ENCODE measurements at places on chromosomes 4 and X.

DNA sequence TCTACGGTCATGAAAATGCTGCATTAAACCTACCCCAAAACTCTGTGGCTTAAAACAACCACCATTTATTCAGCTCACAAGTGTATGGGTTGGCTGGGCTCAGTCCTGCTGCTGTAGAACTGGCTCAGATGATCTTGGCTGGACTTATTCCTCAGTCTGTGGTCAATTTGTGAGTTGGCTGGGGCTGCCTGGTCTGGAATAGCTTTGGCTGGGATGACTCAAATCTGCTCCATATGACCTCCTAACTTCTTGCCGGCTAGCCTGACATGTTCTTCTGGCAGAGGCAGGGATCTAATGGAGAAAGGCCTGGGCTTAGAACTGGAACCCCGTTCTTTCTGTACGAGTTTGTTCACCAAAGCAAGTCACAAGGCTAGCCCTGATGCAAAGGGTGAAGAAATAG is 71.7 kb downstream of the CFAP299 start:
- DNase-seq: no peak

- no peak for DNase-seq
These were observed 52.8 kb downstream of the P2RY10 start for GRCh38 chrX:78997870-78998558.

DNA sequence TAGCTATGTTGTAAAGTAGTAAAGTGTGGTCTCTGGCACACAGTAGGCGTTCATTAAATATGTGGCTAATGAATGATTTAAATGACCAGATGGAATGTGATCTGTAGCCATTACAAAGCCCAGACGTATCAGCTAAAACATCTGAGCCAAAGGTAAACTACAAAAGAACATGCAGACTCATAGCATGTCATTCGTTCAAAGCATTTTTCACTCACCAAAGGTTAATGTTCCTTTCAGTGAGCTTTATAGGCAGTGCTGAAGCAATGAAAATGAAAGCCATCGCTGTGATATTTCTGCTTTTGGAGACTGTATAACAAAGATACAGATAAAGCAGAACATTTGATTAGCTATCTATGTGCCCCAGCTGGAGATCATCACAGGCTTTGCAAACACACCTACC is 50.5 kb downstream of the F9 start:
- no peak for DNase-seq

DNA sequence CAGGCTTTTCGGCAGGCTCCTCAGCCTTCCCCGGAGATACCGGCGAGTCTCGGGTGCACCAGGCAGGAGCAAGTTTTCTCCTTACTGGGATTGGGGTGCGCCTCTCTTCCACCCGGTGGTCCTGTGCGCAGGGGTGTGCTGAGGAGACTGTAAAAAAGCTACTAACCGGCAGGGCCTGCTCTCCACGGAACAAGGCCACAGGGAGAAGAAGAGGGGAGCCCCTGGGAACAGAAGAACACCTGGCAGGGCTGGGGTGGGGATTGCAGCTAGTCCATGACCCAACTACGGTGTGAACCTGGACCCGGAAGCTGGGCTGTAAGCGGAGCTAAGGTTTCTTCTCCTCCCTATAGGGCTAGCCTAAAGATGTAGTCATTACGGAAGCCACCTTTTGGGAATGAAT is 17.7 kb upstream of the ZIC3 start:
- no peak for DNase-seq

DNA sequence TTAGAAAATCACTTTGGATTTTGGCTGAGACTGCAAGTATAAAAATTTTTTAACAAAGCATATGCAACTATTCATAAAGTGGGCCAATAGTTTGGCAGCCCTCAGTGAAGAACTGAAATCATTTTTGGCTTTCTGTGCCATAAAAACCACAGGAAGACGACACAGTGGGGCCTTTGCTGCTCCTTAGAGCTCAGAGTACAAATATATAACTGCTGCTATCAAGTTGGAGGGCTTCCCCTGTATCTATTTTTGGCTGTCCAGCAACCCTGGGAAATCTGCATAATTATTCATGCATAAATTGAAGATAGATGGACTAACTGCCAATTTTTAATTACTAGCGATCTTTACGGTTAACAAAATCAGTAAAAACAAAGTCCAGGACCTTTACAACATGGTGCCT is 51.5 kb upstream of the FTHL17 start:
- no peak for DNase-seq

DNA sequence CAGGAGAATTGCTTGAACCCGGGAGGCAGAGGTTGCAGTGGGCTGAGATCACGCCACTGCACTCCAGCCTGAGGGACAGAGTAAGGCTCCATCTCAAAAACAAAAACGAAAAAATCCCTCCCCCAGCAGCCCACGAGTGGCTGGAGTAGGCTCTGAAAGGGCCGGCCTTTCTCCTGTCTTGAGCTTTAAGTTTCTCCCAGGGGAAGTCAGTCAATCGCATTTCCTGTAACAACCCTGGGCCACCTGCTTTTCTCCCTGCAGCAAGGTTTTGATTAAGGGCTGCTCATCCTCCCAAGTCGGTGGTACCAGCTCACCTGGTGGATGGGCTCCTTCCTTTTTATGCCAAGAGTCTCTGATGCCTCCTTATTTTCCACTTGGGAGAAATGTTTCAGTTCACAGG is 2.0 kb upstream of the NYX start:
- no peak for DNase-seq

- no peak for DNase-seq
These were observed 86.8 kb upstream of the ETNPPL start for GRCh38 chr4:108849611-108850168.

GRCh38 chrX:130083107-130083490 is 27.2 kb downstream of the ELF4 start:
- DNase-seq: no peak

- DNase-seq: peak; percentile 24
These were observed 110.5 kb downstream of the ANXA3 start for GRCh38 chr4:78661921-78662521.

DNA sequence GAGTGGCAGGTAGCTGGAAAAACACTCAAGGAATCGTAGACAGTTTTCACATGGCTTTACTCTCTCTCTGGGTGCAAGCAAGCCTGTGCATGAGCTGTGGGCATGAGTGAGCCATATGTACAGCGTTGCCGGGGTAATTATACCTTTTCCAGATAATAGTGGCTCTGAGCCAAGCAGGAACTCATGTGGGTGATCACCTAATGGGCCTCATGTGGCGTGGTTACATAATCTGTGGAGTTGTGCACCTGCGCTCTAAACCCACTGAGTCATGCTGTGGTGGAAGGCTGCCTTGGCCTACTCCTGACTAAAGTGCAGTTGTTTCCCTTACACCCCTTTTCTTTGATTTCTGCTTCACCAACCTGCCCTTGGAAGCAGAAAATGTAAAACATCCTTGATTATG is 1564.5 kb upstream of the PCDH10 start:
- no peak for DNase-seq

- no peak for DNase-seq
These were observed 27.4 kb downstream of the NAA11 start for GRCh38 chr4:79298484-79298883.

DNA sequence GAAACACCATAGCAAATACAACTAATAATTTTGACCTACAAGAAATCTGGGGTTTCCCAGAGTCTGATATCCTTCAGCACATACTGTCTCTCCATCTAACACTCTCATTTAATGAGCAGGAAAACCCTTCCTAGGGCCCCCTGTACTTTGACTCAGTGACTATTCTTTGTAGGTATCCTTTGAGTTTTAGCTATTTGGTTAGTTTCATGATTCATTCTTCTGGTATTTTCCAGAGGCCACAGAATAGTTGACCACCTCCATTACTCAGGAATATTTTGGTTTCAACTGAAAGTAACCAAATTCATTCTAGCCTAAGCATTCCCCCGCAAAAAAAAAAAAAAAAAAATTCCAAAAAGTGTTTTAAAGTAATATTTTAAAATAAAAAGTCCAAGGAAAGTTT is 140.0 kb downstream of the IDS start:
- no peak for DNase-seq

DNA sequence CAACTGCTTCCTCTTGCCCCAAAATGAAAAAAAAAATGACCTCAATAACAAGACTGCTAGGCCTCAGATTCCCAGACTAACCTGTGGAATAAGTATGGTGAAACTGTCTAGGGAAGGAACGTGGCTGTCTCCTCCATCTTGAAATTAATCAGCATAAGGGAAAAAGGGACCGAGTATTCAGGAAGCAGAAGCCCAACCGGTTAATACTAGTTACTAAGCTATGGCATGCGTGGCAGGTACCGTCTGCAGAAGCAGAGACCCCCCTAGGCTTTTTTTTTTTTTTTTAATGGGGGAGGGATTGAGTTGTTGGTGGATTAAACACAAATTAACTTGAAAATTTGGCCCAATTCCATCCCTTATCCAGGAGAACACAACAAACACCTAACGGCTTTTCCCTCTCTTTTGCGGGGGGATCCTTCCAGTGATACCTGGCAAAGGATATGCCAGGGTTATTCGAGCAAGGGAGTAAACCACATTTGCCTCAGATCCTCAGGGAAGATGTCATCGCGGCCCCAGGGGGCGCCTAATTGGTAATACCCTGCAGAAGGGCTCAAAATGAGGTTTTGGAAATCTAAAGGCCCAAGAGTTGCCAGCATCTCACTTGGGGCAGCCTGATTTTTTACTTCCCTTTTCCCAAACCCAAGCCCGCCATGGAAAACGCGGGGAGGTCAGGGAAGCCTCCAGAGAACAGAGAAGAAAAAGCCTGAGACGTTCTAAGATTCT is 893 bp downstream of the RLIM start:
- no peak for DNase-seq

DNA sequence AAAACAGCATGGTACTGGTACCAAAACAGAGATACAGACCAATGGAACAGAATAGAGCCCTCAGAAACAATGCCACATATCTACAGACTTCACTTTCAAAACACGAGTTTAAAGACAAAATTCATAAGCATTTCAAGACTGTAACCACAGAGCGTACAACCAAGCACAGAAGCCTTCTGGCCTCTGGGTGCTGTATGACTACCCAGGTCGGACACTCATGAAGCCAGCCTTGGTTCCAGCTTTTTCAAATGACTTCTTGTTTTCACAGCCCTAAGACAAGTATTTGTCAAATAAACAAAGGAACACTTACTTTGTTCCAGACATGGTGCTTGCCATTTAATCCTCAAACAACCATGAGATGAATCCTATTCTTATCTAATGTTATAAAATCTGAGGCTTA is 536.1 kb upstream of the NR3C2 start:
- DNase-seq: no peak

- no peak for DNase-seq
These were observed 294.0 kb upstream of the UGT8 start for GRCh38 chr4:114304567-114304966.

- DNase-seq: no peak
These were observed 210.4 kb downstream of the PALLD start for GRCh38 chr4:168707205-168707604.

DNA sequence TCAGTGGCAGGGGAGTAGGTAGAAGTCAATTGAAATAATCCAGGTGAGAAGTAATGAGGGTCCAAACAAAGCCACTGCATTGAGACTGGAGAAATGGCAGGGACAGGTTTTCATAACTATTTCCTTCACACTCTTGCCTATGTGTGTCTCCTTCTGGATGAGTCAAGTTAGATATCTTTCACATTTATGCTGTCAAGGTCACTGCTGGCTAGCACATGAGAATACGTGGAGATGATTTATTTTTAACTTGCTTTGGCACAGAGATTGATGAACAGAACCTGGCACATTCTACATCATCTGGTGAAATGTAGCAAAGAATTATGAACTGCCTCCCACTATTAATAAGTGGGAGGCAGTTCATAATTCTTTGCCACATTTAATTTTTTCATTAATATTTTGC is 66.7 kb upstream of the BOD1L1 start:
- no peak for DNase-seq

GRCh38 chrX:9888953-9889470 is 78.1 kb upstream of the CLDN34 start:
- no peak for DNase-seq

DNA sequence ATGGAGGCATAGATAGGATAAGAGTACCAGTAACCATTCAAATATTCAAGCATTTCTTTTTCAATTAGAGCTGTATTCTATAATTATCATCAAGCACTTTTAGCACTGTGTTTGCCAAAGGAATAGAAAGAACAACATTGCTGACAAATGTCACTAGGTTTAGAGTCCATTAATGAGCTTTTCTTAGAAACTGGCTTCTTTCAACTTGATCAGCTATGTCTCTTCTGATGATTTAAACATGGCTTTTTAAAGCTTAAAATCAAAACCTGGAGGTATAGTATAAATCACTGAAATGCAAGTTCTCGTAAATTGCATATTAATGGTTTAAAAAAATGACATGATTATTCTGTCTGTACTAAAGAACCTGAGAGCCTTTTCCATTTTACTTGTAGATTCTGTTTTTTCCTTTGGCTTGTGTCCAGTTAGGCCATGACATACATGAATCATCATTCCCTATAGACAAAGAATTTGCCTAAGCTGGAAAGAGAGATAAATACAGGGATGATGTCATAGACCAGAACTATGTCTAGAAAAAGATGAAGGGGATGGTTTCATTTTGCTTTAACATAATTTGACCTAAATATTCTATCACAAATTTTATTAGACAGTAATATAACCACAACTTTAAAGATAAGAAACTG is 340.1 kb upstream of the CTSO start:
- peak; percentile 2 for DNase-seq

- DNase-seq: no peak
These were observed 47.1 kb downstream of the PCDH7 start for GRCh38 chr4:30767147-30767845.

GRCh38 chrX:105273326-105273725 is 52.8 kb upstream of the TEX13A start:
- DNase-seq: no peak

DNA sequence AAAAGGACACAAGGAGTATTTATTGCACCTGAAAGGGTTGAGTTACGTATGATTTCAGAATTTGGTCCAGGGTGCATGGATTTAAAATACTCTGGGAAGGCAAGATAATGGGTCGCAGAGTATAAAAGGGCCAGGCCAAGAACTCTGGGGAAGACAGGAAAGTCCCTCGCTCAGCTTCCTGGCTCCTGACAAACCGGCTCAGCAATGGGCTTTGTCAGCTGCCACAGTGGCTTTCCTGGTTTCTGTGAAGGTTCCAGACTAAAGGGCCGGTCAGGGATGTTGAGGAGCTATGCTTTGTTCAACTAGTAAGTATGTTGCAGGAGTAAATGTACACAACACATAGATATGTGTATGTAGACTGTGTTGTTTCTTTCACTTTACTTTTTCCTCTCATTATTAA is 154.4 kb upstream of the ETNPPL start:
- DNase-seq: no peak

GRCh38 chr4:28883211-28883610 is 1837.0 kb upstream of the PCDH7 start:
- DNase-seq: peak; percentile 4

DNA sequence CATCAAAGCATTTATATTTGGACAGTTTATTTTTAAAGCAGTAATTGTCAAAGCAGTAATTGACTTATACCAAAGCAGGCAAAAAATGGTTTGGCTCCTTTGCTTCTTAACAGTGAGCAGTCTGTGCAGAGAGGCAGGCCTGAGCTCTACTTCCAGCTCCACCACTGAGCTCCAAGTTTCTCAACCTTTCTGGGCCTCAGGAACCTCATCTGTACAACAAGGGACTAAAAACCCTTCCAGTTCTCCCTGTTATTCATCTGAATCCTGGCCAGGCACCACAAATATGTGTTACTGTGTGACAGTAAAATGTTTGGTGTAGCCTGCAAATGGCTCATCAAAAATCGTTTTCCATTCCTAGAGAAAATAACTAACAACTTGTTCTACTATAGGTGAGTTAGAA is 88.7 kb upstream of the TTC29 start:
- no peak for DNase-seq

Data from NCI-H774 (cell line).